ENCODE measurements at places on chromosomes 5 and 9. TPM values are rescaled to one million over a fixed set of nuclear protein-coding genes. Genes with fewer than 3 reads are reported as not detected.

Gene WDR38
- not detected for total RNA-seq

Gene GMCL2
- not detected for total RNA-seq

Gene SLC34A1
- total RNA-seq, result not detected

Gene ECPAS
- total RNA-seq, result 162 TPM

Gene HMGCR
- 55.8 TPM for total RNA-seq

Gene IL9
- total RNA-seq, result not detected

Gene BAAT
- 0.52 TPM for total RNA-seq

Gene SLC6A19
- under 0.01 TPM for total RNA-seq

Gene C5orf58
- not detected for total RNA-seq

Gene TAF11L5
- total RNA-seq, result not detected

Gene CFAP77
- not detected for total RNA-seq

Gene STKLD1
- total RNA-seq, result 1.0 TPM

Gene POLR3G
- 0.52 TPM for total RNA-seq

Gene ZFP62
- 16.2 TPM for total RNA-seq

Gene DRD1
- not detected for total RNA-seq

Gene FRMD3
- 27.7 TPM for total RNA-seq

Gene SLIT3
- total RNA-seq, result 7.8 TPM

Gene TMEM252
- not detected for total RNA-seq

Gene PCDHAC1
- total RNA-seq, result 0.52 TPM

Gene XPA
- 8.9 TPM for total RNA-seq

Gene SV2C
- total RNA-seq, result under 0.01 TPM

Gene ANKRD18B
- total RNA-seq, result not detected

Gene NR6A1
- total RNA-seq, result 0.52 TPM

Gene ROR2
- total RNA-seq, result 4.2 TPM

Gene PCDHB10
- total RNA-seq, result 2.6 TPM

Gene RAB3C
- 0.52 TPM for total RNA-seq

Gene BTNL8
- not detected for total RNA-seq

Gene PCDHA7
- total RNA-seq, result 0.52 TPM

Gene LPAR1
- total RNA-seq, result 45.9 TPM

Gene CDX1
- not detected for total RNA-seq

Gene GPX8
- 23.5 TPM for total RNA-seq

Gene PCDHGB5
- 3.7 TPM for total RNA-seq

Gene SH2D3C
- 15.1 TPM for total RNA-seq

Gene LCN15
- not detected for total RNA-seq

Gene SPEF2
- 3.7 TPM for total RNA-seq
